ENCODE measurements at places on chromosomes 5 and 9.

DNA sequence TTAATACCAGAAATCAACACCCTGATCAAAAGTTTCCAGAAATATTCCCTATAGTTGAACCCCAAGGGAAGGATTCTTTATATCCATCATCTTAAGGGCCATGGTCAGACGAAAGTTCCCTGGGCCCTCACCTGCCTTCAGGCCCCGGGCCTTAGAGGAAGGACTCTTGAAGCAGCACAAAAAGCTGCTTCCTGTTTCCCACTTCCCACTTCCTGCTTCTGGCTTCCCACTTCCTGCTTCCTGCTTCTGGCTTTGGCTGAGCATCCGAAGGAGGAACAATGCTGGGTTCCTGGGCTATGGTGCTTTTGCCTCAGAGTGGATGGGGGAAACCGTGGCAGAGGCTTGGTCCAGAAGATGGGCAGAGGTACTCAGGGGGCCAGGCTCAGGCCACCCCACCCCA lies 25.8 kb upstream of the DAP start:
- no peak for DNase-seq

DNA sequence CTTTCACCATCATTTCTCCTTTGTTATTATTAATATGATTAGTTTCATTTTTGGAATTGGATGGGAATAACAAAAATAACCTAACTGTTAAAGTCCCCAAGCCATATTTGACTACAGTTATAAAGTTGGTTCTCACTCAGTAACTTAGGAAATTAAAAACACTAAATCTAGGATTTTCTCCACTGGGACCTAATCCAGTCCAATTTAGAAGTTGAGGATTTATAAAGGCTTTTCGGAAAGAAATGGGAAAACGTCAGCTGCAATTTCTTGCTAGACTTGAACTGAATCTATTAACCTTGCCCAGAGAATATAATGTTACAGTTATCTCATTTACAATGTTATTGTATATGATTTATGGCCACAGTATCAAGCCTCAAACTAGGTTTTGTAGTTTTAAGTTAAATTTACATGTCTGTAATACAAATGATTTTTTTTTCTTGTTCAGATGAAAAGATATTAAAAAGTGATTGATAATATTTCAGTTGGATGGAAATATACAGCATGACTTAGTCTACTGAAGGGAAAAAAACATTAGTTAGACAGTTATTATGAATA lies 524.3 kb upstream of the GRAMD2B start:
- DNase-seq: no peak

DNA sequence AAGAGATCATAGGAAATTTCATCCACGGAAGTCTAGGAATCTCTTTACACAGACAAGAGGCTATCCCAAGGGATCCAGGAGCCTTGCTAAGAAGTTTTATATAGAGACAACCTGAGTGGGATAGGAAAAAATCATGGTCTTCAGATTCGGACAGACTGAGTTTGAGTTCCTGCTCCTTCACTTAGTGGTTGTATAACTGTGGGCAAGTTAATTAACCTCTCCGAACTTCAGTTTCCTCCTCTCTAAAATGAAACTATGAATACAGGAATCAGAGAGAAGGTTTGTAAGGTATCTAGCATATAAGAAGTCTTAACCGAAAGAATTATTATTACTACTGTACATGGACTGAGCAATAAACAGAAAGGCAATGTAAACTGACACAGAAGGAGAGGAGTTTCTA lies 35.1 kb downstream of the NR2F1-AS1 start:
- DNase-seq: no peak

DNA sequence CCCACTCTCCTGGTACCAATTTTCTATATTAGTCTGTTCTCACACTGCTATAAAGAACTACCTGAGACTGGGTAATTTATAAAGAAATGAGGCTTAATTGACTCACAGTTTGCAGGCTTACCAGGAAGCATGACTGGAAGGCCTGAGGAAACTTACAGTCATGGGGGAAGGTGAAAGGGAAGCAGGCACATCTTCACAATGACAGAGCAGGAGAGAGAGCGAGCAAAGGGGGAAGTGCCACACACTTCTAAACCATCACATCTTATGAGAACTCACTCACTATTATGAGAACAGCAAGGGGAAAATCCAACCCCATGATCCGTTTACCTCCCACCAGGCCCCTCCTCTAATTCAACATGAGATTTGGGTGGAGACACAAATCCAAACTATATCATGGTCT lies 72.2 kb downstream of the ATG10 start:
- DNase-seq: no peak

DNA sequence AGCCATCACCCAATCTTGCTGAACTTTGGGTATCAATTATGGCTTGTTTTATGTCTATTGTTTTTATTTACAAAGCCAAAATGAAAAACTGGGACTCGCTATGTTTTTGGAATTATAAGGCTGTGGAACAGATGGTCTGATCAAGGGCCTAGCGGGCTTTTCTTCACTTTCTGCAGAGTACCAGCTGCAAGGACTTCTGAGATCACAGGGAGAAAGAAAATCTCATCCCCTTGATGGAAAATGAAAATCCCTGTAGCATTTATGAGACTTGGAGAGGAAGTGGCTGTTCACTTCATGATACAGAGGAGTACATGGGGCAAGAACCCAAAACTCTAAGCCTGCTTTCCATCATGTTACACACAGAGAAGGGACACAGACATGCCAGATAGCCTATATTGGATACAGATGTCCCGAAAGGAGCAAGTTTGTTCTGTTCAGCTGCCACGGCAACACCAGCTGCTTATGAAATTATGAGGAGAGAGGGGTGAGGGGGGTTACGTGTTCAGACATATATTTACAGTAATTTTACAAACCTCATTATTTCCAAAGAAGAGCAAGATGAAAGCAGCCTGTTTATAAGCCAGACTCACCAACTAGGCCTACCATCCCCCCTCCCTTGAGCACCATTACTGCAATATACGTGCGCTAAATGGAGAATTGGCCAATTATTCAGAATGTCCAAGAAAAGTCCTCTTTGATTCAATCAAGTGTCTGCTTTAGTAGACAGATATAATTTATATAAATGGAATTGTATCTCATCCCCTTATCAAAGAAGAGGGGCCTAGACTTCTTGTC lies 220.0 kb downstream of the MARCHF11 start:
- DNase-seq: no peak

GRCh38 chr5:151680944-151681427 lies 5.7 kb downstream of the SPARC start:
- no peak for DNase-seq

DNA sequence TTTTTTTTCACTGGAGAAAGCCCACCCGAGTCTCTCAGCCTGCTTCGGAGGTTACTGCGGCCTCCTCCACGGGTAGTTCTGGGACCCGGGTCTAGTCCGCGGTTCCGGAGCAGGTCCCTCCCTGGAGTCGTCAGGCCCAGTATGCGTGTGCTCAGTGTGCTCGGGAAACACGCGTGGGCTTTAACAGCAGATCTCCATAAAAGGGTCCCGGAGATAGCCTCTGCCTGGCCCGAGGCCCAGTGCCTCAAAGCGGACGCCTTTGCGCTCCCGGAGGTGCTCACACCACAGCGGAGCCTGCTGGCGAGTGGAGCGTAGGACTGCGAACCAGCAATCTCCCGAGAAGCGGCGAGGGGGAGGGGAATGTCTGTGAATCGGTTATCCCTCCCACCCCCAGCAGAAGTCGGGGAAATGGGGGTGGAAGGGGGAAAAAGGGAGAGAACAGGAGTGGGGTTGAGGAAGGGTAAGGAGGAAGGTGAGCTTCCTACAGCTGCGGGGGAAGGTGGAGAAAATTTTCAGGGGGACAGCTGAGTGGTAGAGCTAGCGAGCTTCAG lies 28.7 kb downstream of the CDKN2A start:
- DNase-seq: no peak

DNA sequence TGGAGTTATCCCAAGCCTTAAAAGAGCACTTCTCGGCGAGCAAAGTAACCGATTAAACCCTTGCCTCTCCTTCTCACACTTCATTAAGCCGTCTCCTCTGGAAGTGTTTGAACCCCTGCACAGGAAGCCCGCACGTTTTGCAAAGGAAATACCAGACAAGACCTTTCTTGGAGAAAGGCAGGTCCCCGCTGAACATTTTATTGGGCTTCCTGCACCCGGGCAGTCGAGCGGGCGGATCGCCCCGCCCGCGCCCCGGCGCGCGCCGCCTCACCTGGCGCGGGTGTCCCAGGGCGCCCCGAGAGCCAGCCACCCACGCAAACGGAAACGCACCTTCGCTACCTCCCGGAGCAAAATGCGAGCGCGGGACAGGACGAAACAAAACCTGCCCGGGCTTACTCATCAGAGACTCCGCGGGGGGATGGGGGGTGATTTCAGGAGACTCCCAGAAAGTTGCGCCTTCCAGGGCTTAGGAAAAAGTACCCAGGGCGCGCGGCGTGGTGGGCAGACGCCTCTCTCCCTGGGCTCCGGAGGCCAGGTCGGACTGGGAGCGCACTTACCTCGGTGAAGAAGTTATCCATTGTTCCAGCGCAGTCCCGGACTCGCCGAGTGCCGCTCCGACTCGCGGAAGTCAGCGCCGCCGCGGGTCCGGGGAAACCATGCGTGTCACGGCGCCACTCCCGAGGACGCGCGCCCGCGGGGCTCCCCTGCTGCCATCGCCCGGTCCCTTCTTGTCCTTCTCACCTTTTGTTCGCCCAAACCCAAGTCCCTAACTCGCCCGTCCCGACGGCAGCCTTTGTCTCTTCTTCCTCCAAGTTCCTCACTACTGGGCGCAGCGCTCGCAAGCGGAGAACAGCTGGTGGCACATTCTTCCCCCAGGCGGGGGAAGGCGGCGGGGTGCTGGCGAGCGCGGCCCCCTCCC lies 598 bp downstream of the MYO10 start:
- DNase-seq: no peak

GRCh38 chr9:86749894-86750255 lies 197.4 kb downstream of the GAS1 start:
- DNase-seq: peak; percentile 80

- DNase-seq: no peak
Measured at GRCh38 chr5:118430076-118430475, 558.3 kb downstream of the DTWD2 start.

- peak; percentile 18 for DNase-seq
Measured at GRCh38 chr5:179801304-179802206, 5.1 kb downstream of the MGAT4B start.

- no peak for DNase-seq
Measured at GRCh38 chr5:58615972-58616371, 33.1 kb downstream of the RAB3C start.

- DNase-seq: no peak
Measured at GRCh38 chr5:16067415-16067814, 112.2 kb downstream of the MARCHF11 start.

GRCh38 chr5:158152136-158152535 lies 293.2 kb upstream of the CLINT1 start:
- DNase-seq: no peak

DNA sequence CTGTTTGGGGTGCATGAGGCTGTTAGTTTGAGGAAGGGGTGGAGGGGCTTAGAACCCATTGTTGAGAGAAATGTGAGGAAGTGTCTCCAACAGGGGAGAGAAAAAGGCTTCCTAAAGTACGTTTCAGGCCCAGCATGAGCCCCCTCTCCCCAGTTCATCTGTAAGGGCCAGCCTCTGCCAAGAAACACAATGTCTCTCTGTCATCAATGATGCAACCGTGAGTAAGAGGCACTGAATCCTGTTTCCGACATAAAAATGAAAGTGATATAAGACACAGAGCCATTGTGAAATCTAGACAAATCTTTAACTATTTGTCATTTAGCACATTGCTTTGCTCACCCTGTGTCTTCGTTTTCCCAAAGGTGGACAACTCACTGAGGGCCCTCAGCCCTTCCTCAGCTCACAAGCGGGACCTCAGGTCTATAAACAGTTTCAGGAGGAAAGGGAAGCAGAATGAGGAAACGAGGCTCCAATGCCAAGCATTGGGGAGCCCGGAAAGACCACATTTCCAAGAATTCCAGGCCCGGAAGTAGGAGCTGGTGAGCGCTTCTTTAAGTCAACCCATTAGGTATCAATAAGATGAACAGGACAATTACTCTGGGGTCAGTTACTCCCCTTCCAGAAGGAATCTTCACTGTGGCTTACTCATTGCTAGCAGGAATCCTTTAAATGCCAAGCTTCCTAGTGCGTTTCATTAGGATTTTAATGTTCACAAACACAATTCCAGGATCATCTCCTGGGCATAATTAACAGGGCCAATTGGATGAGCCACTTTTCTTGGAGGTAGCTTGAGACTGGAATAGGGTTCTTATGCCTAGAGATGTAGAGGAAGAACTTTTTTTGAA lies 59.0 kb upstream of the KLF4 start:
- peak; percentile 91 for DNase-seq

DNA sequence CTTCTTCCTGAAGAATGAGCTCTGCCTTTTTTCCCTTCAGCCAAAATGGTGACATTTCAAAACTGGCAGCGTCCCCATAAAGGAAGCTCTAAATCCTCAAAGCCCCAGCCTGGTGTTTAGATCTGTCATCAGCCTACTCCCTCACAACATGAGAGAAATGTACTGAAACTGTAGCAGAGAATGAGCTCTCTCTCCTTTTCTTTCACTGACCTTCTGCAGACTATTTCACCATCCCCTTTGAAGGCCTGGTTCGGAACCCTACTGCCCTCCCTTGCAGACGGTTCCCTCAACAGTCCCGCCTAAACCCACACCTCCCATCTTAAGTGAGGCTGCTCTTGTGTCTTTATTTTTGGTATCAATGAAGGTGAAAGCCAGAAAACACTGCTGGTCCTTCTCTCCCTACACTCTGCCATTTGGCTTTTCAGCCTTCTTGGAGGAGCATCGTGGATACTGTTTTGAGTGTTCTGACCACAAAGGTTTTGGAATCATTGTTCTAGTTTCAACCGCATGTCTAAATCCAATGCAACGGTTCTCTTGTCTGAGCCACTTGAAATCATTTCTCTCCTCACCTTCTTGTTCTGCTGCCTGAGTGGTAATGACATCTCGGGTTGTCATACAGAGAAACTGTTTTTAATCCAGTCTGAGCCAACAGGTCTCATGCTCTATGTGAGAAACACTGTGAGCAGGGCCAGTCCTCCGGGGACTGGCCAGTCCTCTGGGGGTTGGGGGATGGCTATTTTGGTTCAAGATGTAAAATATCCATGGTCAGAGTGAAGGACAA lies 39.0 kb downstream of the ITK start:
- no peak for DNase-seq

DNA sequence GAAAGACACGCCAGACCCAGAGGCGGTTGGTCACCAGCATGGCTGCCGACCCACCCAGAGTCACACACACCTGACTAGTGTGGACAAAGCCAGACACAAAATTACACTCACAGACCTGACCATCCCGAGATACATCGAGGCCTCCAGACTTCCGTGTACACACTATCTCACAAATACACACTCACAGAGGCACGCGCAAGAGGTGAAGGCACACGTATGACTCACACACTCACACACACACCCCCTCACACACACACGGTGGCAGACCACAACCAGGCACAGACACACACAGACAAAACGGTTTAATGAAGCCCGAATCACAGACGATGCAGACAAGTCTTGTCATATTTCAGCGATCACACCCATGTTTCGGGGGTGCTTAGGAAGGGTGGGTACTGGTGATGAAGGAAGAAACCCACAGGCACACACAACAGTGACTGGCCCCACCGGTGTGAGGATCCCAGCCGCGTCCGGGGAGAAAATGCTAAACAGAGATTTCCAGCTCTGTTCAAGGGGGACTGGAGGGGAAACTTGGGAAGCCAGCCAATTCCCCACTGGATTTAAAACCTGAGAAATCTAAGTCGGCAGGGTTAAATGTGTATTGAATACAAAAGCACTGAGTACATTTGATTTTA lies 51.3 kb downstream of the CRB2 start:
- no peak for DNase-seq

- no peak for DNase-seq
Measured at GRCh38 chr9:21141427-21141882, at the start of gene IFNW1. Gene IFNW1 (minus strand): TSS chr9:21141832. CDS start chr9:21141570, 262 bp downstream.

GRCh38 chr5:138595180-138595795 lies 20.1 kb upstream of the HSPA9 start:
- no peak for DNase-seq

- DNase-seq: peak; percentile 43
Measured at GRCh38 chr9:129139233-129139992, 28.2 kb downstream of the PTPA start.
